ENCODE measurements at places on chromosomes 3 and 15. TPM values are rescaled to one million over a fixed set of nuclear protein-coding genes. Genes with fewer than 3 reads are reported as not detected.

GRCh38 chr3:157672061-157672460 is 168.8 kb upstream of the VEPH1 start:
- no peak for DNase-seq

DNA sequence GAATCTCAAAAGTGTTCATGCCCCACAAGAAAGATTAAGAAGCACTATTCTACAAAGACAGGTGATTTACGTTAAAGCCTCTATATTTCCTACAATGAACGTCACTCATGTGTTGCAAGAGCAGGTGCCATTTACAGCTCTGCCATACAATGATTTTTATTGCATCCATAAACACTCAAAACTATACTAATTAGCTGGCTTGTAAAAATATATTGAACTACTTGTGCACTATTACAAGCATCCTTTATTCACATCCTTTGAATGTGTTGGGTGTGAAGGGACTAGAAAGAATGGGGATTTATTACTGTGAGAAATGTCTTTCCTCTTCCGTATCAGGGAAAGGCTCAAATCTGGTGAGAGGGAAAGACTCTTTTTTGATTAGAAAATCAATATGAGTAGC is 50.7 kb upstream of the C3orf49 start:
- no peak for DNase-seq

DNA sequence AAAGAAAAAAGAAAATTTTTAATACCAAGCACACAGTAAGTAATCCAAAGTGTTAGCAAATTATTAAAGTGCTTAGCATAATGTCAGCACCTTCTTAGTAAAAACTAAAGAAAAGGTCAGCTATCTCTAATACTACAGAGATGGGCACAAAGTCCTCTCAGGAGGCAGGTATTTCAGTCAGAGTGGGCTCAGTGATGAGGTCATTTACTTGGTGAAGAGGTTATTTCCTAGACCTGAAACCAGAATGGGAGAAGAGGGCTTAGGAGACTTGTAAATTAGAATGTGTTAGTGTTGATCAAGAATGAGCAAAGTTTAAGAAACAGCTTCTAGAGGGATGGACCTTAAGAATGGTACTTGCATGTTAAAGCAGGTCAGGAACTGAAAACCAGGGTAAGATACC is 8.7 kb upstream of the PKM start:
- DNase-seq = no peak

GRCh38 chr3:6622260-6622659 is 238.7 kb upstream of the GRM7 start:
- DNase-seq = no peak

- DNase-seq = no peak
Measured at GRCh38 chr3:175433026-175433674, 574.0 kb downstream of the NAALADL2 start.

DNA sequence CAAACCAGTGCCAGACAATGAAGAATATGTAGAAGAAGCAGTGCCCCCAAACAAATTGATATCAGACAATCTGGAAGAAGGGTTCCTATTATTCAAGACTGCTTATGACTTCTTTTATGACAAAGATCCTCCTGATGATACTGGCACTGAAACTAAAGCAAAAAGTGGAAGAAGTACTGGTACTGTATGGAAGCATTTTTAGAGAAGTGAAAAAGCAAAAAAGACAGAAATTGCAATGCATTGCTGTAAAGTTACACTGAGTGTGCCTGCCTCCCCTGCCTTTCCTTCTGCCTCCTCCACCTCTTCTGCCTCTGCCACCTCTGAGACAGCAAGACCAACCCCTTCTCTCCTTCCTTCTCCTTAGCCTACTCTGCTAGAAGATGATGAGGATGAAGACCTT is 167.6 kb downstream of the PLCL2 start:
- DNase-seq = no peak

DNA sequence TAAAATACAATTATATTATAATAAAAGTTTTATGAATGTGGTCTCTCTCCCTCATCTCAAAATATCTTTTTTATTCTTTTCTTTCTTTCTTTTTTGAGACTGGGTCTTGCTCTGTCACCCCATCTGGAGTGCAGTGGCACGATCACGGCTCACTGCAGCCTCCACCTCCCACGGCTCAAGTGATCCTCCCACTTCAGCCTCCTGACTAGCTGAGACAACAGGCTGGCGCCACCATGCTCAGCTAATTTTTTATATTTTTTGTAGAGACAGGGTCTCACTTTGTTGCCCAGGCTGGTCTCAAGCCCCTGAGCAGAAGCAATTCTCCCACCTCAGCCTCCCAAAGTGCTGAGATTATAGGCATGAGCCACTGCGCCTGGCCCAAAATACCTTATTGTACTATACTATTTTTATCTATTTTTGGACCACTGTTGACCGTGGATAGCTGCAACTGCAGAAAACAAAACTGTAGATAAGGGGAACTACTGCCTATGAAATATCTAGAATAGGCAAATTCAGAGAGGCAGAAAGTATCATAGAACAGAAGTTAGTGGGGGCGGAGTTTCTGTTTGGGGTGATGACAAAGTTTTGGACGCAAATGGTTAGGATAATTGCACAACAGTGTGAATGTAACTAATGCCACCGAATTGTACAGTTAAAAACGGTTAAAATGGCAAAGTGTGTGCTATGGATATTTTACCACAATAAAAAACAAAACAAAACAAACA is 66.6 kb downstream of the SLC12A8 start:
- DNase-seq = no peak

- no peak for DNase-seq
Measured at GRCh38 chr3:33729993-33730392, 11.9 kb upstream of the CLASP2 start.

DNA sequence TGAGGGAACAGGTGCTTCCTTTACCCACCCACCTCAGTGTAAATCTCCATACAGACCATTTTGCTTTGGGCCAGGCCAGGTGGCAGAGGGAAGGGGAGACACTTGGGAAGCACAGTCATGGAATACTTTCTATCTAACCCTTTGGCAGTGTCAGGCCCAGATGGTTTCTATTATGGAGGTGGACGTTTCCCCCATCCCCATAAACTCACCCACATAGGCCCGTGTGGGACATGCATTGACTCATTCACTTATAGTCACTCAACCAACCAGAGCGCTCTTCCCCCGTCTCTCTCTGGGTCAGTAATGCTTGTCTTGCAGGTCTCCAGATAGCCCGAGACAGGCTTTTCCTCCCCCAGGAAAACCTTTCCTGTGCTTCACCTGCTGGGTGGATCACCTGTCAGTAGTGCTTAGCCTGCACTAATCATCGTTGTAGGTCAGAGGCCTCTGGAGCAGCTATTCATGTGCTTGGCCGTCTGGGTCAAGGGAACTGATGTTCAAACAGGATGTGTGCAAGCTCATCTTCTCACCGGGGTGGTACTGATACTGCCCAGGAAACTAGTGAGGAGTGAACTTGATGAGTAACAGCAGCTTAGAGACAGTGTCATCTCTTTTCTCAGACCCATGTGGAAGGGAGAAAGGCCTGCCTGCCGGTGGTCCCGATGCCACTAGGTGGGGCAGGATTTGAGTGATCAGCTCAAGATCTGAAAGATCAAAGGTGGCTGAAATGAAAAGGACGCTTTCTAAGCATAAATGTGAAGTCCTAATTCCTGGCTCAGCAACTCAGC is 67.1 kb downstream of the CEMIP start:
- no peak for DNase-seq

GRCh38 chr15:75835990-75836958 is 7.0 kb upstream of the UBE2Q2 start:
- DNase-seq = no peak

GRCh38 chr3:100650651-100651619 is 41.5 kb downstream of the ADGRG7 start:
- DNase-seq = no peak

DNA sequence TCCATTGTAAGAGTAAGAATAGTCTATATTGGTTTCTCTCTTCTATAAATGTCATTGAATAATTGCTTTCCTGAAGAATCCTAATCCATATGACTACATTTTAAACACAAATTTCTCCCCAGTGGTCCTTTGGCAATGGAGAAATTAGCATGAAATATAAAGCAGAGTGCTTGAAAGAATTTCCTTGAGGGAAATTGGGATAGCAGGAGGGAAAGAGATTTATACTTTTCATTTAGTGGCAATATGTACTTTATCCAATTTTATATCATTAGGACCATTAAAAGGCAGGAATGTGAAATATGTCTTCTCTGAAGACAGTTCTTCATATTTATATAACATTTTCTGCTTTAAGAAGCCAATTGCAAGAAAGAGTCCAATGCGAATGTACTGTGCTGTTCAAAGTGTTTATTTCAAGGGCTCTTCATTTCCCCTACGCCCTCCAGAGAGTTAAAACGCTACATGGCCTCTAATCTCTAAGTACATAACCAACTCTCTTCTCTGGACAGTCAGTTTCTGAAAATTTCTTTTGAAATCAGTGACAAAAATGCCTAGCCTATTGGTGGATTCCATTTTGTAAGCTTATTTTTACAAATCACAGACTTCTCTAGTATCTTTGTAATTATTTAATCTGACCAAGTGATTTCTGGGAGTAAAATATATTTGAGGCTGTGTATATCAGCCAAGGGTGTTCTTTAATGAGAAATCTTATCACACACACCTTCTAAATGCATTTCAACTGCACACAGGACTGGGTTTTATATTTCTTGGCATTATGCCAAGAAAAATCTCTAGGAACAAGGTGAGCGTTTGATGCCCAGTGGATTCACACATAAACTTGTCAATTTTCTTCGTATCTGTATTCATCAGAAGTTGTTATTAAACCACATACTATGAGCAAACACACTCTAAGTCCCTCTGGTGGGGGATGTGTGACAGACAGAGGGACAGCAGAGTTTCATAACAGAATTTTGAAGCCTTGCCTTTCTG is 51.2 kb downstream of the KCNAB1 start:
- no peak for DNase-seq

DNA sequence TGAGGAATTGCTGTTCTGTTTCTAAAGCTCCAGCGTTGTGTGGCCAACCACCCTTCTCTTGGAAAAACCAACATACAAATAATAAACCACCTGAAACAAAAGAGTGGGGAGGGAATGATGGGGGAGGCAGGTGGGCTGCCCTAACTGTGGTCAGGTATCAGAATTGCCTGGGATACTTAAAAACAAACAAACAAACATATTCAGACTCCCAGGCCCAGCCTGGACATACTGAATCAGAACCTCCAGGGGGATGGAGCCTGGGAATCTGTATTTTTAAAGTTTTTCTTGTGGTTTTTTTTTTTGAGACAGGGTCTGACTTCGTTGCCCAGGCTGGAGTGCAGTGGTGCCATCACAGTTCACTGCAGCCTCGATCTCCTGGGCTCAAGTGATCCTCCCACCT is 4.4 kb downstream of the SLC6A6 start:
- no peak for DNase-seq

GRCh38 chr3:126226374-126226773 is 46.0 kb upstream of the ALDH1L1 start:
- no peak for DNase-seq

DNA sequence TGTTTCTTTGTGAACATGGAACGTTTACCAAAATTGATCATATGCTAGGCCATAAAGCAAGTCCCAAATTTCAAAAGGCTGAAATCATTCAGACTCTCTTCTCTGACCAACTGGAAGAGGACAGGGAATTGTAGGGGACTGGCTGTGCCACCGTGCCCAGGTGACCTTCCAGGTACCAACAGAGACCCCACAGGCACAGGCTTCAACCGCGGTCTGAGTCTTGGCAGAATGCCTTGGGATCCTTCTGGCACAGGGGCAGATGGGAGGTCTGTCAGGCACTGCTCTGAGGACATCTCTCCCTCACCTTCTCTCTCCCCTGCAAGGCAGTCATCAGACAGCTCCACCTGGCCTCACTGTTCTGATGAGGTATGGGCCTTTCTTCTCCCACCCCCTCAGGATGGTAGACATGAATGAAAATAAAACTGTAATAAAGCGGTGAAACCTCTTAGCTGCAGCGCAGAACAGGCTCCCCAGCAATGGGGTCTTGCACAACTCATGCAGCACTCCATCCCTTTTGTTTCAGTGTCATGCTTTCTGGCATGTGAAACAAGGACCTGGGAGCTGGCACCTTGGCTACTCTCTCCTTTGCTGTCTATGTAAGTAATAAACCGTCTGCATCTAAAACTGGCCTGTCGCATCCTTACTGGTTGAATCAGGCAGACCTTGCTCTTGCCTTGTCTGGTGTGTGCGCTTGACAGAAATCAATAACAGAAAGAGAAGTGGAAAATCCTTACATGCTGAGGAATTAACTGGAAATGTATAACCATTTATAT is 289.2 kb downstream of the KLF13 start:
- DNase-seq = no peak

DNA sequence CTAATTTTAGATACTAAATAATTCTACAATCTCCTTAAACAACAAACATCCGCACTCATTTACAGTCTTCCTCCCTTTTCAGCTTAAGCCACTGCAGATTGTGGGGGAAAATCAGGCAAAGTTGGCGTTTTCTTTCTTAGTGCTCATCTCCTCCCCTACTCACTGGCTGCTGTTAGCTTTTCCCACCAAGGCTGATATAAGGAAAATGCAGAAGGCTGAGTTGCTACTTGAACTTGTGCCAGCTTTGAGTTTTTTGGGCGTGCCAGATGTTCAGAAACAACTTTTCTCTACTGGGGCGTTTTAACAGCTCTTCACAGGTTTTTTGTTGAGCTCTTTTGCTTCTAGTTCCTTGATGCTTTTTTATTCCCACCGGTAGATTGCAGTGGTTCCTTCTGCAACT is 222.0 kb downstream of the PYDC2 start:
- DNase-seq = no peak

- DNase-seq = no peak
Measured at GRCh38 chr3:97613139-97613538, 151.4 kb upstream of the ARL6 start.

DNA sequence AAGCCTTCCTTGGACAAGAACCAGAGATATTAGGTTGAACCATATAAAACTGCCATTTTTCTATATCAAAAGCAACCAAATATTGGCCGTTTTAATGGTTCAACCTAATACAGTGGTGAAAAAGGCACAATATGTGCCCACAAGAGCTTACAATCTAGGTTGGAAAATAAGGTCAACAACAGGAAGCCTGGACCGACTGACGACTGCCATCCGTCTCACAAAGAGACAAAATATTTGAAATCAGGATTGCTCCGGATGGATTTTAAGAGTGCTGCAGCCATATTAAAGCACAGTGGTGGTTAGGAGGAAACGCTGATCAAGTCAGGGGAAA is 1.4 kb downstream of the AHSG start:
- no peak for DNase-seq

DNA sequence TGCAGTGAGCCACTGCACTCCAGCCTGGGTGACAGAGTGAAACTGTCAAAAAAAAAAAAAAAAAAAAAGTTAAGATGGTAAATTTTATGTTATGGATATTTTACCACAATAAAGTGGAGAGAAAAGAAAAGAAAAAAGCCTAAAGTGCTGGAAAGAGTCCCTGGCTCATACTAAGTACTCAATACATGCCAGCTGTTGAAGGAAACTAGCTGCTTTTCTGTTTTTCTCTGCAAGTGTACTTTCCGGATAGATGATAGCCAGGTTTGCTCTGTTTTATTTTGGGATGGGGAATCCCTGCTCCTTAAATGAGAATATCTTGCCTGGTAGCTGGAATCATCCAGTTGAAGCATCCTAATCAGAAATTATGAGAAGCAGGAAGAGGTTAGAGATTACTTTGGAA is 10.9 kb downstream of the EID1 start:
- no peak for DNase-seq

SCN5A gene
- polyA plus RNA-seq = 0.71 TPM

ADGRG7 gene
- not detected for polyA plus RNA-seq

CHRM5 gene
- not detected for polyA plus RNA-seq

PRSS50 gene
- 0.23 TPM for polyA plus RNA-seq

ABHD6 gene
- 4.8 TPM for polyA plus RNA-seq

BFSP2 gene
- polyA plus RNA-seq = not detected

GOLGA8J gene
- not detected for polyA plus RNA-seq

TMEM42 gene
- 11.8 TPM for polyA plus RNA-seq

SUCNR1 gene
- polyA plus RNA-seq = 0.04 TPM

ONECUT1 gene
- polyA plus RNA-seq = not detected

IQCF2 gene
- not detected for polyA plus RNA-seq

TMIE gene
- 0.40 TPM for polyA plus RNA-seq

RETNLB gene
- polyA plus RNA-seq = not detected

SMC4 gene
- 8.9 TPM for polyA plus RNA-seq

Measured in ovary (tissue), 10 donors.